Stimulated activated CD4-positive, alpha-beta T cell treated with anti-CD3 and anti-CD28 coated beads, Interleukin-2, amount 100 ng/mL, for 48 hours (primary cell): ENCODE measurements at places on chromosomes 5 and 9.

GRCh38 chr5:6567835-6568234 is 65.0 kb downstream of the NSUN2 start:
- no peak for DNase-seq

GRCh38 chr5:112669328-112669963 is 68.2 kb upstream of the APC start:
- no peak for DNase-seq

DNA sequence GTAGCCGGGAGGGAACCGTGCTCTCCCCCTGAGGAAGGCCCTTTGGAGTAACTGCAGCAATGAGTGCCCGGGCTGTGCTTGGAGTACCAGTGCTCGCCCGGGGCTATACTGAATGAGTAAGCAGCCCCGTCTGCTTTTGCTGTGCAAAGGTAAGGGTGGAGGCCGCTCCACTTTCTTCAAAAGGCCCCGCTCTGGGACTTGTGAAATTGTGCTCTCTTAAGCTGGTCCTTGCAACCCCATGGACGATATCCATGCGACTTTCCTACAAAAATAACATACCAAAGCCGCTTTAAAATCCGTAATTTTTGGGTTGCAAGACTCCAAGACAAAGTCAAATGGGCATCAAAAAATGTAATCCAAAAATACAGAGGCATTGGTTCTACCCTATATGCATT is 578 bp upstream of the TNFAIP8 start:
- no peak for DNase-seq

GRCh38 chr9:22146604-22147003 is 137.5 kb upstream of the CDKN2B start:
- DNase-seq: no peak

DNA sequence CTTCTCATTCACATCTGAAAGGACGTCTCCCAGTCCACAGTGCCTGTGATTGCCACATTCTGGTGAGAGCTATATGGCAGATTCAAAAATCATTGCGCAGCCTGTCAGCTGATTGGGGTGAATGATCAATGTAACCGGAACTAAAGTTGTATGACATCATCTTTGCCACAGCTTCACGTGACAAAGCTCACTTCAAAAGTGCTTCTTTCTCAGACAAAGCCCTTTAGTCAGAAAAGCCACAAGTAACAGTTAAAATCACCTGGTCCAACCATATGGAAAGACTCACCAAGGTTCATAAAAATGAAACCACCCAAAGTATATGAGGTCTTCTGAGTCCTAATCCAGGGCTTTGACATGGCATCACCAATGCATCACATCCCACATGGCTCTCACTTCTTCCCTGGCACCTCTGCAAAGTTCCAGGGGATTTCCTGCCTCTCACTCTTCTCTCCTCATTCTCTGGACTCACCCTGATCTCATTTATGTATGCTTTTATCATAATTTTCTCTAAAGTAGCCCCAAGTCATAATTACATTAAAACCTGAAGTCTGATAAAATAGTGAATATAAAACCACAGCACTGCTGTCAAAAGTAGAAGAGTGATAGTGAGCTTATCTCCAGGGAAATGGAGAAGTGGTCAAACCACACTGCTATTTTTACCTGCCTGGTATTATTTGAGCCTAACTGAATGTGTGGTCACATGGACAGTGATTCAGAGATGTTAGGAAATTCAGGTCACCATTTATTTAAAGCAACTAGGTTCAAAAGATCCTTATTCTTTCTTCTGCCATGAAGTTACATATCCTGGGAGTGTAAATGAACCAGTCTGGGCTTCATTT is 193.1 kb upstream of the PTGER4 start:
- peak; percentile 44 for DNase-seq

GRCh38 chr5:175457466-175457865 is 13.5 kb upstream of the DRD1 start:
- no peak for DNase-seq

- DNase-seq: no peak
Observed at GRCh38 chr5:116733991-116734975, 159.7 kb upstream of the SEMA6A start.

DNA sequence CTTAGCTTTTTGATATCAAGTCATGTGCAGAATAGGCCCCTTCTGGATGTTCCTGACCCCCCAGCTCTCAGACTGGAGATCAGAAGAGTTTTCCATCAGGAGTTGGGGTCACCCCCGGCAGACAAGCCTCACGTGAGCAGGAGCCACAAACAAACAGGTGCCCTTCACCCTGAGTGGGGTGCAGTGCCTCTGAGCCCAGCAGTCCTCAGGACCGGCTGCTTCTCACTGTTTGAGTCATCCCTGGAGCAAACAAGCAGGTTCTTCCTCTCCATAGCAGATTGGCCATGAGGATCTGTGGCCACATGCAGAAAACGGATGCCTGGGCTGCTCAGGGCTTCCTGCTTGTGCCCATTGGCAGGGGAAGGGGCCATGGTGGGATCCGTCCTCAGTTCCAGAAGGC is 47.0 kb downstream of the LRSAM1 start:
- DNase-seq: no peak

DNA sequence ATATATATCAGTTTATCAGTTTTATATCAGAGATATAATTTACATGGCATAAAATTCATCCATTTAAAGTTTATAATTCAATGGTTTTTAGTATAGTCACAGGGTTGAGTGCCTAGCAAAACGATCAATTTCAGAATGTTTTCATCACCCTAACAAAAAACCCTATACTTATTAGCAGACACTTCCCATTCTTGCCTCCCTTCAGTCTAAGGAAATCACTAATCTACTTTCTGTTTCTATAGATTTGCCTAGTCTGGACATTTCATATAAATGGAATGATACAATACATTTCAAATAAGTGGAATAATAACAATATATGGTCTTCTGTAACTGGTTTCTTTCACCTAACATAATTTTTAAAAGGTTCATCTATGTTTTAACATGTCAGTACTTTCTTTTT is 9.6 kb upstream of the LNPEP start:
- no peak for DNase-seq

DNA sequence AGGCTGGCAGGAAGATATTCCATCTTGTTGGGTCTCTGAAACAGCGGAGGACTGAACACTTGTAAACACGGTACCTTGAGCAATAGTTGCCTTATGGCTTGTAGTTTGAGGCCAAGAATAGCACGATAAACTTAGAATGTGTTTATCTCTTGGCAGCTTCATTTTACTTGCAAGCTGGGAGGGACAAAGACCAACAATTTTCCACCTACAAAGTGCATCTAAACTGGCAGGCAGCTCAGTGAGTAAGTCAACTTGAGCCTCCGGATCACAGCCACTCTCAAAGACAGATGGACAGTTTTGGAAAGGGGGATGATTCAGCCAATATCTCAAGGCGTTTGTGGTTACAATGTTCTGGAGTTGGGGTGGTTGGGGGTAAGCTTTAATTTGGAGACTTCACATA is 652.6 kb downstream of the CETN3 start:
- no peak for DNase-seq

- no peak for DNase-seq
Observed at GRCh38 chr5:37662362-37662761, 177.5 kb downstream of the GDNF start.

DNA sequence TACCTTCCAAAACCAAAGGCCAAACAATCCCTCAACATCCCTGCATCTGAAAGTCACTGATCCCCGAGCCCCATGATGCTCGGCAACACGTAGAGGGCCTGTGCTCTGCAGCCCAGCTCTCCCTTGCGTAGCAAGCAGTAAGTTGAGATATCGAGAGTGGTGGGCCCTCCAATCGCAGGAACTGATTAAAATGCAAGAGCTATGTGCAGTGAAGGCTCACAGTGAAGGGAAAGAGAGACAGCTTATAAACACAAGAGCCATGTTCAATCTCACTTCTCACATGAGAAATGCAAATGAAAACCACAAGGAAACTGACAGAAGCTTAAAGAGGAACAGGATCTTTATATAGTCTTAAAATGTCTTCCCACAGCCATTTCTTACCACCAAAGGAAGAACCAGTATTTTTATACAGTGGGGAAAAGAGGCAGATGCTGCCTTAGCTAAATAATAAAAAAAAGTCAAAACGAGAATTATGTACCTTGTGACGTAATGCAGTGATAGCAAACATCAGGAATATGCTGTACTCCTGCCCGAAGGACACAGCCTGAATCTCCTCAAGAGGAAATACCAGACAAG is 24.6 kb downstream of the TTF1 start:
- no peak for DNase-seq

DNA sequence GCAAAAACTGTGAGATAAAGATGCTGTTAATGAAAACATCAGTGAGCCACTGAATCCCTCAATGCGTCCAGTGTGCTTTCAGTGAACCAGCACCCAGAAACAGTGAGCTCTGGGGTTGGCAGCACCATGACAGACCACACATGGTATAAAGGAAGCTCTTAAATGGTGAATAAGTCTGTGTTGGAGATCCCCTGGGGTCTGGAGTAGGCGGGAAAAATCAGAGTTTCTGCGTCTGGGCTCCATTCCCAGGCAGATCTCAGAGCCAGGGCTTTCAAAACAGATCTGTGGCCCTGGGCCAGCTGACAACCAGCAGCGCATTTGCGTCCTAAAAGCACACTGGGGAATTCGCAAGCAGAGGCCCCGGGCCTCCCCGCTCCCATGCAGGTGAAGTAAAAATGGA is 233.5 kb downstream of the FRMD3 start:
- no peak for DNase-seq

DNA sequence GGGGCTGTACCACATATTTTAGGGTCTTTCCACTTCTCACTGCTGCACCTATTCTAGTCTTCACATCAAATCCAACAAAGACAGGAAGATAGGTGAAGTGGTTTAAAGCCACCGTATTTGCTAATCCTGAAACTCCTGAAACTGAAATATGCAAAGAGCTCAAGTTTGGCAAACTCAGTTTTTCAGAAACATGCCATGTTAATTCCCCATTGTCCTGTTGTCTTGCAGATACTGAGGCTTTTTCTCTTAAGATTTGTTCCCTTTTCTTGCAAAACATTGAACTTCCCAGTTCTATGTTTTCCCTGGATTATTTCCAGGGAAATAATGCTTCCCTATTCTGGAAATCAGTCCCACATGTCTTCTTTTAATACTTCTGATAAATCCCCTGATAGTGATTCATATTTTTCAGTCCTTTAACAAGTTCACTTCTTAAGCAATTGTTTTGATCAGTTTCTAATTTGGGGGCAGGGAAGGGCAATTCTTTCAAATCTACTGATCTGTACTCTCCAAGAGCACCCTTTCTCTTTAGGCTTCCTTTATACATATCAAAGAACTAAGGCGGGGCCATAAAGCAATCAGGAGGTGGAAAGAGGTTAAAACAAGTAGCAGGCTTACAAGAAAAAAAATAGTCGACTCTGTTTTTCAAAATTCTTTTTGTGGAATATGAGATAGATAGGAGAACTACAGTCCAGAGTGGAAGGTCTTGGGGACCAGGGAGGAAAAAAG is 648.5 kb downstream of the BNC2 start:
- DNase-seq: no peak

GRCh38 chr9:87599901-87600610 is 102.4 kb downstream of the DAPK1 start:
- no peak for DNase-seq

GRCh38 chr5:160133071-160133917 is 14.0 kb upstream of the PWWP2A start:
- DNase-seq: no peak

DNA sequence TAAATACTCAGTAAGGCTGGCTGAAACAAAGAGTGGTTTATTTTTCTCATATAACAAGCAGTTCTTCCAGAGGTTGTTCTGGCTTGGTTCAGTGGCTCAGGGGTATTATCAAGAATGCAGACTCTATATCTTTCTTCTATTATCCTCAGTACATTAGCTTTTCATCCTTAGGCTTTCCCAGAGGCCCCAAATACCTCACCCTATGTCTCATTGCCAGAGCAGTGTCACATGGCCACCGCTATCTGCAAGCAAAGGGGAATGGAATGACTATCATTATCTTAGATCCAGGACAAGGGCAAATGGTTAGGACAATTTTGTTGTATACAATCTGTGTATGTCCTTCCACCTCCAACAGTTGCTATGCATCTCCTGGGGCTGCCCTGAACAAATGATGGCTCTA is 69.0 kb upstream of the SNX2 start:
- no peak for DNase-seq

- no peak for DNase-seq
Observed at GRCh38 chr5:172573986-172574870, 66.8 kb upstream of the NEURL1B start.

DNA sequence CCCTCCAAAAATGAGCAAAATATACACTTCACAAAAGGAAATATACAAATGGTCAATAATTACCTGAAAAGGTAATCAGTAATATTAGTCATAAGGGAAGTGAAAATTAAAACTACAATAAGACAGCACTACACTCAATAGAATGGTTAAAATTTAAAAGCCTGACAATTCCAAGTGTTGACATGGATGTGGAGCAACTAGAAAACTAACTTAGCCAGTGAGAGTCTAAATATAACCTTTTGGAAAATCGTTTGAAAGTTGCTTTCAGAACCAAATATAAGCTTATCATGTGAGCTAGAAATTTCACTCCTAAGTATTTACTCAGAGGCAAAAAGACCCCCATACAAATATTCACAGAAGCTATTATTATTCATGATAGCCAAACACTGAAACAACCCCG is 105.1 kb upstream of the MVB12B start:
- no peak for DNase-seq

DNA sequence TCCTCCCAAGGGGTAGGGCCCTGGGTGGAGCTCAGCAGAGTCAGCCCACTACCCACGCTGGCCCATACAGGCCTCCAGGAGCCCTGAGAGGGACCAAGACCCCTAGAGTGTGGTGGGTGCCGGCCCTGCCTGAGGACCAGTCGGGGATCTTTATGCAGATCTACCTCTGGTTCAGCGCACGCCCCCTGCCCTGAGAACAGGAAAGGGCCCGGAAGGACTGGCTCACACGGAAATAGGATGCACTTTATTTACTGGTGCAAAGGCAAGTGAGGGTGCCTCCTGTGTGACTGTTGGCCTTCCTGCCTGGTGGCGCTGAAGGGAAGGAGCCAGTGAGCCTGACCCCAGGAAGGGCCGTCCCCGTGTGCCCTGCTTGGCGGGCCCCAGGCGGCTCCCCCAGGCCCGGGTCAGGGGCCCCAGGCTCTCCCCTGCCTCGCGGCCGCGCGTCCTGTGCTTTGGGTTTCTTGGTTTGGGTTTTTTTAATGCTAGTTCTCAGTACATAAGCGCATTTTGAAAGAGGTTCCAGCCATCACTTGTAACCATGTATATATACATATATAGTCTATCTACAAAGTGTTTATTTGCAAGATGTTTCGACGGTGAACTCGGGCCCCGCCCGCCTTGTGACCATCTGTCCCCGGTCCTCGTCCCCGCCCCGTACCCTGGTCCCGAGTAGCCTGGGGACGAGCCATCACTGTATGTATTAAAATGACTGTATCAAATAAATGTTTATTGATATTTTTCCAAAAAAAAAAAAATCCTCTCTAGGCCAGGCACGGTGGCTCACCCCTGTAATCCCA is 76.4 kb upstream of the ROR2 start:
- no peak for DNase-seq

- peak; percentile 14 for DNase-seq
Observed at GRCh38 chr5:107570805-107571531, 99.8 kb downstream of the EFNA5 start.
